ENCODE measurements at places on chromosomes 7 and 10.

DNA sequence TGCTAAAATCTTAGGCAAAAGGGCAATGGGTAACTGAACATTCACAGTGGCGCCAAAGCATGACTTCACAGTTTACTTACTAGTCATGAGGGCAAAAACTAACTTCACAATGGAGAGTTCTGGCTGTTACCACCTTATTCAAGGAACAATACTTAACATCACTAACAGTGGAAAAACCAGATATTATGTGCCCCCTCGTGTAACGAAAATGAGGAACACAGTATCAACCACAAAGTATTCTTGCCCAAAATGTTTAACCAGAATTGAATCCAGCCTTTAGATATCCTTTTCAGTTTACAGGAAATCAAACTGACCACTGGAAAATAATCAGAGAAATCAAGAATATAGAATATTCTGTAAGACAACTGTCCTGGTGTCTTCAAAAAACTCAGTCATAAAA is 9.5 kb downstream of the C7orf25 start:
- DNase-seq: no peak

GRCh38 chr7:144824360-144824759 is 11.5 kb downstream of the TPK1 start:
- no peak for DNase-seq

- no peak for DNase-seq
Observed at GRCh38 chr7:33901847-33902246, 3.5 kb upstream of the BMPER start.

- peak; percentile 71 for DNase-seq
Observed at GRCh38 chr10:49300140-49300974, 1.4 kb downstream of the C10orf71 start.

- peak; percentile 92 for DNase-seq
Observed at GRCh38 chr10:93445097-93445960, 36.8 kb downstream of the MYOF start.

DNA sequence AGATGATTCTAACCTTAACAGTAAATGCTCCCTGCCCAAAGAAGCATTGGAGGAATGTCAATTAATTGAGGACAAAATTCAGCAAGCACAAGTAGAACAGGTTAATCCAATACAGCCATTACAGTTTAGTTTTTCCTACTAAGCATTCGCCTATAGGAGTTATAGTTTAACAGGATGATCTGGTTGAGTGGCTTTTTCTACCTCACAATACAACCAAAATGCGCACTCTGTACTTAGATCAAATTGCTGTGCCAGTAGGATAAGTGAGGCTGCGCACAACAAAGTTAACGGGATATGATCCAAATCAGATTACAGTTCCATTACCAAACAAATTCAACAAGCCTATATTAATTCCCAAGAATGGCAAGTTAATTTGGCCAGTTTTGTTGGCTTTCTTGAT is 117.1 kb upstream of the TRIM24 start:
- no peak for DNase-seq

- DNase-seq: no peak
Observed at GRCh38 chr10:65358565-65358964, 1567.3 kb upstream of the LRRTM3 start.

DNA sequence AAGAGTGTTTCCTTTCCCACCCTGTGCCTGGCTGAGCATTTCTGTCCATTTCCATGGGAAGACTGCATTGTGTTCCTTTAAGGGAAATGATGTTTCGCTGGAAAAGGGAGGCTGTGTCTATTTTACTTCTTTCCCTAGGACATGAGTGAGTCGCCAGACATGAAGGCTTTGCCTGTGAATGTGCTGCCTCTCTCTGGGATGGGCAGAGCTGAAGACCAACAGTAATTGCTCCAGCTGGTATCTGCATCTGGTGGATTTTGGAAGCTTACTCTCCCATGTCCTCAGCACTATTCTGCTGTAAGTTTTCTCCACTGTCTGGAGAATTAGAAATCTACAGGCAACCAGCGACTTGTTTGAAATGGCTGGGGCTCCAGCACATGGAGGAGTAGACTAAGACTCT is 264.6 kb upstream of the BMPER start:
- DNase-seq: no peak

GRCh38 chr10:79979310-79979975 is 30.5 kb upstream of the SFTPD start:
- no peak for DNase-seq

DNA sequence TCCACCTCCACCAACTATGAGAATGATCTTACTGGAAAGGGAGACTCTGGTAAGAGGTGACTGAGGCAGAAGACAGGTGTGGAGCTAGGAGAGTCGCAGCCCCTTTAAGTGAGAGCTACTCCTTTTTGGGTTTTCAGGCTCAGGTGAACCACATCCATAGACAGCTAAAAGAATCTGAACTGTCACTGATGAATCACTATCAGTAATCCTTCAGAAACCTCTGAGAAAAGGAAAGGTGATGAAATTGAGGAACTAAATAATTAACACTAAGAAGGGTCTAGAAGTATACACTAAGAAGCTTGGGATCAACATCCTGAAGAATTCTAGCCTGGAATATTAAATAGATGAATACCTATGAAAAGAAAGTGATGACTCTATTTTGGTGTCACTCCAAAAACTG is 83.0 kb downstream of the SORBS1 start:
- no peak for DNase-seq

DNA sequence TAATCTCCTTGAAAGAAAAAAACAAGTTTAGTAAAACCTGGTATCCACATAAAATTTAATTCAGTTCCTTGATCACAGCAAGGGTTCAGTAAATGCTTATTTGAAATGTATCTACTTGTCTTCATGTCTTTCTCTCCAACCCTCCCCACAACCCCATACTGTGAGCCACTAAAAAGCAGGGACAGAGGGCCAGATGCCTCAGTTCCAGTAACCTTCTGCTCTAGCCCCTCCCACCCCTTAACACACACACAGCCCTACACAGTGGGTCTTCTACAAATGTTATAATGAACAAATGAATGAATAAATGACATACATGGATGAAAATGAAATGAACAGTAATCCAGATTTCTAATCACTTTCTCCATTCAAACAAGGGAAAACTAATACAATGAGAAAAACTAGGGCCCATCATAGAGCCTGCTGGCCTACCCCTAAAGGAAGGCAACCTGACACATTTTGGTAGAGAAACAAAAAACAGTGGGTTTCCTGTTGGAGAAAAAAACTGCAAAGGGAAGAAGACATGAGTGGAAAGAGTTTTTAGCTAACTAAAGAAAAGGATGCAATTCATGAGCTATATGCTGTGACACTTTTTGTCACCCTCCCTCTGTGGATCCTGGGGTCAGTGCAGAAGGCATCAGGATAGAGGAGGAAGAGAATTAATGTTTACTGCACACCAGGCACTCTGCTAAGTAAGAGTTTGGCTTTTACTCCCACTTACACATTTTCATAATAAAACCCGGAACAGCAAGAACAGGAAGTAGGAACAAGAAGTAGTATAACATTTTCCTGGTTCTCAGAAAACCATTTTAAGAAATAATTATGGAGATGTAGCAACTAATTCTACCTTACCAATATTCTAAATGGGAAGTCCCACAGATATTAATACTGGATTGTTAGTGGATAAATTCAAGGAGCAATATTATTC is 38.1 kb downstream of the ELMO1 start:
- no peak for DNase-seq

- peak; percentile 88 for DNase-seq
Observed at GRCh38 chr7:44065431-44066110, at the start of gene PGAM2. PGAM2 (minus strand) TSS chr7:44065567; CDS start chr7:44065529, 38 bp downstream.

GRCh38 chr10:77027576-77027975 is 610.0 kb downstream of the KCNMA1 start:
- DNase-seq: no peak

DNA sequence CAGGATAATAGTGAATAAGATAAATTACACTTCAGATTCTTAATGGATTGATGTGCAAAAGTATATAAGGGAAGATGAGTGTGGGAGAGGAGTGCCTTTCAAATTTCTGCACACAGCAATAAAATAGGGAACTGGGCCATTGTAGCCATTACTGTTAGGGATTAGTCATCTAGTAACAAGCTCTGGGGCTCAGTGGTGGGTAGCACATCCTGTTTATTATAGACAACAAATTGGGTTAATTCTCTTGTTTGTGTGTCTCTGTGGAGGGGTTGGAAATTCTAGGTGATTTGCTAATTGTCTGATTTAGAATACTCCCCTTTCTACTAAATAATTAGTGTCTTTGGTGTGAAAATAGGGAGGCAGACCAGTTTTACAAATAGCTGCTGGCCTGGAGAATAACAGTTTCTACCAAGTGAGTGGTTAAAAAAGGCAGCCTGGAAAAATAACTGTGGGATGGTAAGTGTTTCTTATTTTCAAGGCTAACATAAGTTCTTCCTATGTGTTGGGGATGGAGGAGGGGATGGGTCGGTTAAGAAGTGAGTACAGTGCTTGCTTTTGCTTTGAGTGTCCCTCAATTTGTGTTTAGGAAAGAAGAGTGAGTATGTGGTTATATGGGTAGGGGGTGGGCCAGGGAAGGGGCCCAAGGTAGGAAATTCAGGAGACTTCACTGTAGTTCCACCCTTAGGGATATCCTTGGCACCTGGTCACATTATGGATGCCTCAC is 43.3 kb upstream of the TMEM248 start:
- DNase-seq: no peak

GRCh38 chr10:15539262-15539661 is 168.2 kb upstream of the FAM171A1 start:
- DNase-seq: no peak

- DNase-seq: no peak
Observed at GRCh38 chr7:76330673-76331072, 28.1 kb downstream of the YWHAG start.

DNA sequence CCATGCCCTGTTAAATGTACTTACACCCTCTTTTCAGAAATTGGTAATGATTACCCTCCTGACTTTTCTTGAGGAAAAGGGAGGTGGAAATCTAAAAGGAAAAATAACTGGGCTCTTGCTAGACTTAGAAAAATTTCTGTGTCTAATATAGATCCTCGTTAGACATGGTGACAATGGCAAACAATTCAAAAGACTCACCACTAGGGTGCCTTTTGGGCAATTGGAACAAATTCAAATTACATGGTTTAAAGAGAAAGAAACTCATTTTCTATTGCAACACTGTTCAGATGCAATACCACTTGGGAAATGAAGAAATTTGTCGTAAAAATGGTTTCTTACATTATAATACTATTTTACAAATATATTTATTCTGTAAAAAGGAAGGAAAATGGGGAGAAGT is 950.1 kb downstream of the GRM8 start:
- DNase-seq: no peak

Data from Right ventricle myocardium superior (tissue), 1 donor.